ENCODE measurements at places on chromosomes 4 and X. TPM values are rescaled to one million over a fixed set of nuclear protein-coding genes. Genes with fewer than 3 reads are reported as not detected.

Gene CMC4
- total RNA-seq: 10.1 TPM

Gene KDR
- total RNA-seq: 24.0 TPM

Gene GLOD5
- total RNA-seq: 4.8 TPM

Gene HTN3
- total RNA-seq: not detected

Measured in mucosa of gallbladder (tissue), 1 donor.